Activated CD8-positive, alpha-beta memory T cell treated with anti-CD3 and anti-CD28 coated beads for 1 hour (primary cell): ENCODE measurements at places on chromosomes 3 and 15.

GRCh38 chr15:89436560-89437311, 59.6 kb downstream of the RHCG start:
- DNase-seq, result no peak

DNA sequence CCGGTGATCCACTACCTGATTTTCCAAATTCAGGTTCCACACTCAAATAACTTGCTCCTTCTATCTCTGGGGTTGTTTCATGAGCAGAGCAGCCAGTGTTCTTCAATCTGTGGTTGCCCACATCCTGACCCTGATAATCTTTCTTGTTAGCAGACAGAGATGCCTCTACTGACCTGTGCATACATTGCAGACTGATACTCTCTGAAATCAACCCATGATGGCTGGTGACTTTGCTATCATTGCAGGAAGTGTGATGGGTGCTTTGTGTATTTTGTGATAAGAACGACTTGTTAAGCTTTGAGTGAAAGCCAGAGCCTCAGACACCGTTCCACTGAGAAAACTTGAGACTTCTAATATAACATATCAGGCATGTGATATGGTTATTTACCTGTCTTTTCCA, 39.9 kb downstream of the GATM start:
- DNase-seq, result no peak

GRCh38 chr3:124680521-124680920, 49.7 kb upstream of the UMPS start:
- DNase-seq, result no peak

GRCh38 chr15:58352026-58352929, 79.5 kb upstream of the LIPC start:
- no peak for DNase-seq

GRCh38 chr15:91857772-91858171, 4.3 kb downstream of the SLCO3A1 start:
- DNase-seq, result no peak

- DNase-seq, result no peak
These were observed 311.5 kb upstream of the ROPN1 start for GRCh38 chr3:124303305-124303910.

- DNase-seq, result peak; percentile 80
These were observed at the start of gene NECTIN3 for GRCh38 chr3:111071257-111072030. Gene NECTIN3 (plus strand): TSS chr3:111071816. CDS start chr3:111072018, 202 bp downstream.

DNA sequence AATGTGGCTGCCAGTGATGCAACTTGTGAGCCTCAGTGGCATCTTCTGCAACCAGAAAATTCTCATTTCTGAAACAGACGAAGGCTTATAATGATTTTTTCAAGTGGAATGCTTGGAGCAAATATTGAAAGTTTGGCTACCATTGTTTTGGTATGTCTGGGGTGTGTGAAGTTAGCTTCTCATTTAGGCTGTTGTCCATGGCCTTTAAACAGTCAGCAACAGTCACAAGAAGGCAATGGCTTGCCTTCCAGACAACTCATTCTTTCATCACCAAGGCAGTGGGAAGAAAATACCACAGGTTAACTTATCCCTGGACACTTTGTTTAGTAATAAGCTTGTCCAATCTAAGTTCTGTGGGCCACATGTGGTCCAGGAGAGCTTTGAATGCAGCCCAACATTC, 4.7 kb upstream of the BNC1 start:
- no peak for DNase-seq

- DNase-seq, result no peak
These were observed 425.0 kb upstream of the ADAMTS9 start for GRCh38 chr3:65112751-65113300.

DNA sequence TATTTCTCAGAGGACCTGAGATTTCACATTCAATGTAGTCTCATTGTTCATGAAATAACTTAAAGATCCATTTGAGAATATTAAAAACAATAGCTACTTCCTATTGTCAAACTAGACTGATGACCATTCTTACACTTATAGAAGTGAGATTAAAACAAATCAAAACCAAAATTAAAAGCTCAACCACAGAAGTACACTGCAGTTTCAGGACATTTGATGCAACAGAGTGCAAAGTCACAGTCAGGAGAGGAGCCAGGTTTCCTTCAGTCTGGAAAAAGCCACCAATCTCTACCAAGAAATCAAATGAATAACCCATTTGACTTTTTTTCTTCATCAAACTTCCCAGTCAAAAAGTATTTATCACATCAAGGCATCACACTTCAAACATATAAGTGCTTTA, 5.5 kb downstream of the CCPG1 start:
- DNase-seq, result no peak

- DNase-seq, result no peak
These were observed 117.0 kb downstream of the WNT7A start for GRCh38 chr3:13762906-13763305.

- no peak for DNase-seq
These were observed 200.5 kb downstream of the ITPR1 start for GRCh38 chr3:4693620-4694019.

GRCh38 chr3:183193762-183194689, 31.5 kb upstream of the LAMP3 start:
- DNase-seq, result no peak

- no peak for DNase-seq
These were observed 123.3 kb upstream of the TP63 start for GRCh38 chr3:189507856-189508255.

DNA sequence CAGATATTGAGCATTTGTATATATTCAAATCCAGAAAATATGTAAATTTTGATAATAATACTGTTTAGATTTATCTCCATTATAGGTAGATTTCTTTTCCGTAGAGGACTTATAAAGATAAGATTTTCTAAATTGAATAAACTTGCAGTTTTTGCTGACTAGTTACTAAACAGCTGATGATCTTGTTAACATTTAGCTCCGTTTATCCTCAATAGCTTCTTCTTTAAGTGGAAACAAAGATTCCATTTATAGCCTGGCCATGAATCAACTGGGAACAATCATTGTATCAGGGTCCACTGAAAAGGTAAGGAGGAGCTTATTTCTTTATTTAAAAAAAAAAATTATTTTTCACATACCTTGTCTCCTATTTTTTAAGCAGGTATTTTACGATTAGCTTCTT, 16.7 kb downstream of the WDR48 start:
- DNase-seq, result no peak

GRCh38 chr3:115227461-115227860, 80.4 kb upstream of the ZBTB20 start:
- DNase-seq, result no peak

GRCh38 chr15:40511093-40511471, 40.3 kb downstream of the CHST14 start:
- no peak for DNase-seq
